ENCODE measurements at places on chromosomes 16 and 17. TPM values are rescaled to one million over a fixed set of nuclear protein-coding genes. Genes with fewer than 3 reads are reported as not detected.

- DNase-seq: no peak
These were observed 11.7 kb upstream of the FAM20A start for GRCh38 chr17:68612923-68613292.

GRCh38 chr17:6913608-6914443 is 82.0 kb upstream of the ALOX12 start:
- no peak for DNase-seq

DNA sequence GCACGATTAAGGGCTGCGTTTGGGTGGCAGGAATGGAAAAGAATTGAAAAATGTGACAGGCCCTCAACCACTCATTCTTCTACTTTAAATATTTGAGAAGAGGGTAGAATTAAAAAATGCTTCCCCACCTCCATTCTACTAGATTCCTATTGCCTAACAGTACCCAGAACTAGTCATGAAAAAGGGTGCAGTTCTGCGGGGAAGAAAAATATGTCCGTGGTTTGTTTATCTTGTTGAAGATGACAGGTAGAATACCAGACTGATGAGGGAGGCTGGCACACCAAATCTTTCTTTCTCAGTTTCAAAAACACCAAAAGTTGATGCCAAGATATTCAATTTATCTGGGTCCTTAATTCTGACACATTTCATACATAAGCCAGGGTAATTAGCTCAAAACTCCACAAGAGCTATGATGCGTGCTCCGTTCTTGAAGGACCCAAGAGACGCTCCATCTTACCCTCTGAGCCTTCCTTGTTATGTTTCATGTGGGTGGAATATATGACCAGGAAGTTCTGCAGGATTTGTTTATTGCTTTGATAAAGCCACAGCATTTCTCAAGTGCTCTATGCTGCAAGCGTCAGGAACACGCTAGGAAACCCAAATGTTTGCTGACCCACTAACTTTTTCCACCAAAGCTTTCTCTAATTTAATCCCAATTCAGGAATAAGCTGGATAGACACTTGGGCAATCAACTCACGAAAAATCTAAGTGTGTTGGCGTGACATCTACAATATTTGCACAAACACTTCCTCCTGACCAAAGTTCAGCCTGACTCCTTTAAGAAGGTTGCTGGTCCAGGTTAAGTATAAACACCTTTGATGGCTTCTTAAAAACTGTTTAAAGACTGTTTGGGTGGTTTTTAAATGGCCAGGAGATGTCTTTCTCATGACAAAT is 20.6 kb upstream of the GAN start:
- no peak for DNase-seq

Gene PTX4
- polyA plus RNA-seq: not detected

- DNase-seq: no peak
These were observed 200.1 kb downstream of the KCNJ2 start for GRCh38 chr17:70369391-70369790.

GRCh38 chr16:68040506-68041288 is 17.6 kb downstream of the DUS2 start:
- DNase-seq: no peak

DNA sequence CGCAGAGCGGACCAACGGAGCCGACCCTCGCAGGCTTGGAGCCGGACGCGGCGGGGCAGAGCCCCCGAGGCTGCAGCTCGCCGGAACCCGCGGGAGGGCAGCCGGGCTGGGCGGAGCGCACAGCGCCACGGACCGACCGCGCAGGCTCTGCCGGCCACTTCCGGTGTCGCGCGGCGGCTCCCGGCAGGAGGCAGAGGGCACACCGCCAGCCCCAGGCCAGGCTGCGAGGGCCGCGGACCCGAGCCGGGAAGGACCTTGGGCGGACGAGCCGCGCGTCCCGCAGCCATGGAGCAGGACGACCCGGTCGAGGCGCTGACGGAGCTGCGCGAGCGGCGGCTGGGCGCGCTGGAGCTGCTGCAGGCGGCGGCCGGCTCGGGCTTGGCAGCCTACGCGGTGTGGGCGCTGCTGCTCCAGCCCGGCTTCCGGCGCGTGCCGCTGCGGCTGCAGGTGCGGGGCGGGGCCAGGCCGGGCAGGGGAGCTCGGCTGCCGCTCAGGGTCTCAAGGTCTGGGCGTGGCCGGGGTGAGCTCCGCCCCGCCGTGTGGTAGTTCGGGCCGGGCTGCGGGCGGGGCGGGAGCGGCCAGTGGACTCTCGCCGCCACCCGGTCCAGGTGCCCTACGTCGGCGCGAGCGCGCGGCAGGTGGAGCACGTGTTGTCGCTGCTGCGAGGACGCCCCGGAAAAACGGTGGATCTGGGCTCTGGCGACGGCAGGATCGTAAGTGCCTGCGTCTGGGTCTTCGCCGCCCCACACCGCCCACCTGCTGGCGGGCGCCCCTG is at the start of gene ANTKMT:
Gene ANTKMT (plus strand): TSS at position 157 of the 775 bp plus-strand sequence. CDS start 129 bp downstream, at position 286.
- DNase-seq: no peak

Gene KRT31
- 0.11 TPM for polyA plus RNA-seq

Gene PLA2G10
- not detected for polyA plus RNA-seq

Gene TBC1D3I
- not detected for polyA plus RNA-seq

- no peak for DNase-seq
These were observed 237.5 kb downstream of the CDH8 start for GRCh38 chr16:61798741-61799140.

Gene HSF4
- 4.1 TPM for polyA plus RNA-seq

DNA sequence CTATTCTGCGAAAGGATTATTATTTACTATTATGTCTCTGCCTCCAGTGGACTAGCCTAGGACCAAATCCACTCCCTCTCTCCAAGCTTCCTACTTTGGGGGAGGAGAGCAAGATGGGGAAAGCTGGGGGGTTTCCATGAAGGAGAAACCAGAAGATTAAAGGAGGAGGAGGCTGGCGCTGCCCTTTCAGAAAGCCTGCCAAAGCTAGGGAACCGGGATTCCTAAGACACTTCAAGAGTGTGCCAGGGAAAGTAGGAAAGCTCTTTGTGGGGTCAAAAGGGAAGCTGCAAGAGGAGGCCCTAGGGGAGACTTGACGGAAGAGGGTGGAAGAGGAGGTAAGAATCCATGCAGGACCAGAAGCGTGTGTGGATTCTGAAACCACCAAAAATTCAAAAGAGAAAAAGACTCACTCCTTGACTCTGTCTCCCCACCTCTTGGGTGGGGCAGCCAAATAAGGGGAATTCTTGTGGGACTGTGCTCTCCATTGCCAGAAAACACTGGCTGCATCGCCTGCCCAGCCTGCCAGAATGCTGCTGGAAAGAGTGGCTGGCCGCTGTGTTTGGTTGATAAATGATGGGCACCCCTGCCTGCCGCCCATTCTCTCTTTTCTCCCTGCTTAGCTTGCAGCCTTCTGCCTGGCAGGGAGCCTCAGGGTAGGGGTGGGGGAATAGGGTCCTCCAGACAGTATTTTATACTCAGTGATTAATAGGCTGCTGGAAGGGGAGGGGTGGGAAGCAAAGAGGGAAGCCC is 11.8 kb upstream of the KAT7 start:
- no peak for DNase-seq

DNA sequence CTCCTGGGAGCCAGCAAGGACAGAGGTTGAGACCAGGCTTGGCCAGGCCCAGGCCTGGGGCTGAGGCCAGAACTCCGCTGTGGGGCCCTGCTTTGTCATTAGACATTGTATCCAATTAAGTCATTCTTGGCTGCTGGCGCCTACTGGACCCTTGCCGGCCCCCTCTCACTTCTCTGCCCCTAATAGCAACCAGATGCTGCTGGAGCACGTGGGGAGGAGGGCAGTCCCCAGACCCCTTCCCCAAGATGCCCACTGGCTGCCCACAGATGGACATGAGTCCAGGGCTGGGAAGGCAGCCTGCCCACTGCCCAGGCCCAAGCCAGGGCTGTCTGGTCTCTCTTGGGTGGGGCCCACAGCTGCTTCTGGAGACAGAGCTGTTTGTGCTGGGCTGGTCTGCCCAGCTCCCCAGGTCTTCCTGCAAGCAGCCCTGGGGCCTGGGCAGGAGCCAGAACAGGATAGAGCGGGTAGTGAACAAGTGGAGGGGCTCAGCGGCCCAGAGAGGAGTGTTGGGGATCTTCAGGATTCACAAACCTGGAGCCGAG is 7.8 kb downstream of the PLXDC1 start:
- no peak for DNase-seq

- no peak for DNase-seq
These were observed 27.1 kb upstream of the LASP1NB start for GRCh38 chr17:38898291-38898679.

- no peak for DNase-seq
These were observed 2.1 kb upstream of the USP32 start for GRCh38 chr17:60393840-60394723.

GRCh38 chr17:28881533-28882056 is 15.9 kb downstream of the FLOT2 start:
- DNase-seq: no peak

Gene MLST8
- 40.0 TPM for polyA plus RNA-seq
